Stimulated activated CD8-positive, alpha-beta memory T cell treated with anti-CD3 and anti-CD28 coated beads, Interleukin-2, amount 100 ng/mL, for 1 hour (primary cell): ENCODE measurements at places on chromosomes 12 and 14.

GRCh38 chr12:132450418-132451171 is 39.4 kb upstream of the FBRSL1 start:
- no peak for DNase-seq

- DNase-seq = no peak
Observed at GRCh38 chr12:13970803-13971202, 10.6 kb downstream of the GRIN2B start.

DNA sequence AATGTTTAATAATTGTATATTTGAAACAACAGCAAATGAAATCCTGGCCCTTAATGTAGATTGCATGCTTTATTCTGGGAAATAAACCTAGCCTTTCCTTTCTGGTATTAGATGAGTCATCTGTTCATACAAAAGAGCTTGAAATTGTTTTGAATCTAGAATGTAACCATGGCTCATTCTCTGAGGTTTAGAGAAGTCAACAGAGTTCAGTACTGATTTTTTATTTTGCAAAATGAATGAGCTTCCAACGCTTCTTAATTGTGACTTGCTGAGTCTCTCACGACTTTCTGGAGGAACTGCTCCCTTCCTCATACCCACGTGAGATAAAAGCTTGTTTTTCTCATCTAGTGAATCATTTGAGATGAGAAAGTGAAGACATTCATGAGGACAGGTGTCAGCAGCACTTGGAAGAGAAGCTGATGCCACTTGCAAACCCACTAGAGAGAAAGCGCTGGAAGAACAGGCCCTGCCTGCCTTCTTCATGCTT is 509.6 kb downstream of the VRK1 start:
- no peak for DNase-seq

GRCh38 chr12:14938301-14938700 is at the start of gene ERP27:
Gene ERP27, minus strand, starts transcription at chr12:14938537. Its CDS starts 29 bp downstream, at chr12:14938508.
- DNase-seq = no peak

GRCh38 chr12:25324861-25325260 is 74.1 kb upstream of the KRAS start:
- no peak for DNase-seq

DNA sequence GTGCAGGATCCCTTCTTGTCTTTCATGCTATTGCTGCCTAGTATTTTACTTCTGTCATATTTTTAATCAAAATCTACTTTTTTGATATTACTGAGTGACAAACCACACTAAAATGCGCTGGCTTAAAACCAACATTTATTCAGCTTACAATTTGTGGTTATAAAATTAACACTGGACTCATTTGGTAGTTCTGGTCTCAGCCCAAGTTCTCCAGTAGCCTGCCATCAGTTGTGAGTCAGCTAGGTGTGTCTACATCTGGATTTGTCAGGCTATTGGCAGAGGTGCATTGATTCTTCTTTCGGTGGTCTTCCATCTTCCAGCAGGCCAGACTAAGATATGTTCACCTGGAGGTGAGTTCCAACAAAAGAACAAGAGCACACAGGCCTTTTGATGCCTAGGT is 765.1 kb upstream of the FBXO33 start:
- DNase-seq = no peak

- no peak for DNase-seq
Observed at GRCh38 chr14:99129998-99130397, 142.0 kb downstream of the BCL11B start.

- no peak for DNase-seq
Observed at GRCh38 chr14:89870316-89870715, 84.2 kb downstream of the EFCAB11 start.
